ENCODE measurements at places on chromosomes 5 and 9. TPM values are rescaled to one million over a fixed set of nuclear protein-coding genes. Genes with fewer than 3 reads are reported as not detected.

Gene RANBP6
- 5.6 TPM for total RNA-seq

Gene LMNB1
- 206 TPM for total RNA-seq

Gene TRPM6
- not detected for total RNA-seq

Gene SPINK7
- not detected for total RNA-seq

Gene AK8
- total RNA-seq = 0.58 TPM

Gene CDHR2
- total RNA-seq = 0.23 TPM

Gene FAXDC2
- total RNA-seq = 0.26 TPM

Gene PCDHGA5
- 0.24 TPM for total RNA-seq

Gene ECPAS
- total RNA-seq = 35.4 TPM

Gene SLC46A2
- total RNA-seq = not detected

Gene TMEM174
- not detected for total RNA-seq

Gene C1QTNF2
- not detected for total RNA-seq

Gene CKMT2
- total RNA-seq = not detected

Gene SH2D3C
- not detected for total RNA-seq

Gene TAF9
- total RNA-seq = 43.9 TPM

Gene PPP1R26
- 32.4 TPM for total RNA-seq

Gene CARD19
- total RNA-seq = 92.5 TPM

Gene ERP44
- total RNA-seq = 6.5 TPM
